A549 treated with CORT108297 at 1 μM for 4 hours (cell line): ENCODE measurements at places on chromosomes 4 and X. TPM values are rescaled to one million over a fixed set of nuclear protein-coding genes. Genes with fewer than 3 reads are reported as not detected.

Gene AWAT2
- total RNA-seq = not detected in 5 replicates

Gene MXD4
- 12.4 to 21.3 TPM (median 19.1 TPM) in 5 replicates for total RNA-seq

Gene GC
- total RNA-seq = not detected in 5 replicates

Gene GLRB
- 0.61 to 1.5 TPM (median 1.2 TPM) in 5 replicates for total RNA-seq

Gene PRKG2
- total RNA-seq = 0.76 to 1.1 TPM (median 0.81 TPM) in 5 replicates

Gene PHEX
- 0.25 to 0.40 TPM (median 0.34 TPM) in 5 replicates for total RNA-seq

Gene CENPVL2
- not detected in 5 replicates for total RNA-seq

Gene ALB
- total RNA-seq = not detected in 5 replicates

Gene MSL3
- total RNA-seq = 21.3 to 23.1 TPM (median 21.7 TPM) in 5 replicates

Gene UGT8
- 0.16 to 0.22 TPM (median 0.18 TPM) in 5 replicates for total RNA-seq

Gene RHOH
- total RNA-seq = 0.16 to 0.18 TPM (median 0.18 TPM) in 4 of 5 replicates, not detected in the other

Gene PRDM5
- total RNA-seq = 3.3 to 4.8 TPM (median 4.2 TPM) in 5 replicates

Gene TMPRSS11B
- total RNA-seq = not detected in 5 replicates

Gene MBNL3
- total RNA-seq = 0.01 TPM in 1 of 5 replicates, not detected in the others

Gene ZMAT1
- total RNA-seq = 0.08 TPM in 1 of 5 replicates, not detected in the others

Gene SPOCK3
- total RNA-seq = 0.13 to 0.25 TPM (median 0.16 TPM) in 5 replicates

Gene UCHL1
- total RNA-seq = 963 to 1,029 TPM (median 989 TPM) in 5 replicates

Gene EGFL6
- not detected in 5 replicates for total RNA-seq

Gene MRPS18C
- total RNA-seq = 42.9 to 64.9 TPM (median 45.7 TPM) in 5 replicates

Gene GALNTL6
- total RNA-seq = 0.05 to 0.08 TPM (median 0.07 TPM) in 5 replicates

Gene S100G
- not detected in 5 replicates for total RNA-seq

Gene ZNF157
- total RNA-seq = 0.05 TPM in 1 of 5 replicates, not detected in the others

Gene RAB40A
- 0.04 TPM in 1 of 5 replicates, not detected in the others for total RNA-seq

Gene ALAS2
- not detected in 5 replicates for total RNA-seq

Gene FGD1
- 6.4 to 8.0 TPM (median 7.1 TPM) in 5 replicates for total RNA-seq

Gene CDKL2
- total RNA-seq = 0.58 to 0.84 TPM (median 0.69 TPM) in 5 replicates

Gene CDKL5
- 4.4 to 7.5 TPM (median 4.9 TPM) in 5 replicates for total RNA-seq

Gene WNK3
- 0.01 TPM in 2 of 5 replicates, not detected in the others for total RNA-seq

Gene MGARP
- 0.66 to 0.97 TPM (median 0.83 TPM) in 5 replicates for total RNA-seq

Gene C4orf50
- total RNA-seq = not detected in 5 replicates

Gene LUZP4
- total RNA-seq = not detected in 5 replicates

Gene GYG2
- total RNA-seq = 3.0 to 5.0 TPM (median 4.5 TPM) in 5 replicates

Gene POF1B
- 2.4 to 3.3 TPM (median 2.5 TPM) in 5 replicates for total RNA-seq

Gene LAP3
- 31.6 to 43.6 TPM (median 33.4 TPM) in 5 replicates for total RNA-seq

Gene GPR34
- 0.05 TPM in 2 of 5 replicates, not detected in the others for total RNA-seq

Gene PHKA2
- total RNA-seq = 10.9 to 14.3 TPM (median 12.7 TPM) in 5 replicates

Gene HGFAC
- total RNA-seq = 0.08 to 0.28 TPM (median 0.18 TPM) in 5 replicates

Gene SLITRK4
- total RNA-seq = 0.02 TPM in 1 of 5 replicates, not detected in the others

Gene NWD2
- total RNA-seq = not detected in 5 replicates
